ENCODE measurements at places on chromosomes 7 and 10.

- DNase-seq = no peak
Observed at GRCh38 chr7:135792866-135793265, 44.3 kb upstream of the FAM180A start.

- DNase-seq = no peak
Observed at GRCh38 chr10:5730766-5731165, 46.1 kb downstream of the TASOR2 start.

DNA sequence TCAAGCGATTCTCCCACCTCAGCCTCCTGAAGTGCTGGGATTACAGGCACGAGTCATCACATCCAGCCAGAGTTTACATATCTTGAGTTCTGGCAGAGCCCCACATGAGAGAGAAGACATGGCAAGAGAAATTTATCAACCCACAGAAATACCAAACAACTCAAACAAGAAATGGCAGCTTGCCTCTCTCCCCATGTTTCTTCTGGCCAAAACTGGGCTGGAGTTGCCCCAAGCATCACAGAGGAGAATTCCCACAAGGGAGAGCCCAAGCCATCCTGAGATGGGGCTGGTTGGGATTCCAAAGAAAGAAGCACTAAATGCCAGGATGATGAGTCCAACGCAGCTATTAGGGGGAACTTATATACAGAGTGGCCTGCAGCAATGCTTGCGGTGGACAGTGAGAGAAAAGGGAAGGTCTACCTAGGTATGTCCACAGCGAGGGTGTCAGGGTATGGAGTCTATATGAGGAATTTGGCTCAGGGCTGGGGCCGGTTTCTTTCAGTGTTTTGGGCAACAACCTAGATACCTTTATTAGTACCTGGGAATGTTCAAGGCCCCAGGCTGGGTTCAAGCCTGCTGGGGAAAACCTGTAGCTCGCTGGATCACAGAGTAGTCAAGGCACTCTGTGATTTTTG is 14.5 kb upstream of the PAX4 start:
- DNase-seq = no peak

- DNase-seq = no peak
Observed at GRCh38 chr7:17056491-17057142, 174.8 kb upstream of the AGR3 start.

- no peak for DNase-seq
Observed at GRCh38 chr7:19715499-19715898, 6.7 kb upstream of the POLR1F start.

- DNase-seq = peak; percentile 70
Observed at GRCh38 chr7:51034521-51035264, 252.0 kb upstream of the GRB10 start.

DNA sequence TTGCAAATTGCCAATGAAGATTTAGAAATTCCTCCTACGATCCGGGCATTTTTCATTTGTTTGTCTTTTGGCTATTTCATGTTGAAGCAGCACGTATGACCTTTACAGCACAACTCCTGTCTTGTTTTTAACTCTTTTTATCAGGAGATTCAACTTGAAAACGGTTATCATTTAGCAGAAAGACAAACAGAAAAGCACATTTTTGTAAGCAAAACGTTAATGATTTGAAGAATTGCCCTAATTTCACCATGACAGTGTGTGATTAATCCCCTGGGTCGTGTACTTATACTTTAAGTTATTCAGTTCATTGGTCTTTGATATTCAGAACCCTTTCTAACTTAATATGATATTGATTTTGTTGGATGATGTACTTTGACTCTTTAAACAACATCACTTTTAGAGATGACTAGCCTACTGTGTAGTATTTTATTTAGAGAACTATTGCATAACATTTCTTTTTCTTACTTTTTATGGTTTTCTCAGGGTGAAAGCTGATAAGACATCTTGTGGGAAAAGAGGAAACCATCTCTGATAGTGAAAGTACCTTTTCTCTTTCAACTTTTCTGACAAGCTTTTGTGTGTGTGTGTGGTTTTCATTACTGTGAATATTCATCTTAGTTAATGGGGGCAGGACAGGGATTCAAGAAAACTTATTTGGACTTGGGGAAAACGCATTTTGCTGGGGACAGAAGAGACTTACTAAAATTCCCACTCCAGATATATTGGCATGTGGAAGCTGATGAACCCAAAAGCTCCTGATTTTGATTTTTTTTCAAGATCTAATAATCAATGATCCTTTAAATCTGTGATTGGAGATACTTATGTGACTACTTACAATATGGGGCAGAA is 8.1 kb downstream of the HHEX start:
- DNase-seq = no peak

DNA sequence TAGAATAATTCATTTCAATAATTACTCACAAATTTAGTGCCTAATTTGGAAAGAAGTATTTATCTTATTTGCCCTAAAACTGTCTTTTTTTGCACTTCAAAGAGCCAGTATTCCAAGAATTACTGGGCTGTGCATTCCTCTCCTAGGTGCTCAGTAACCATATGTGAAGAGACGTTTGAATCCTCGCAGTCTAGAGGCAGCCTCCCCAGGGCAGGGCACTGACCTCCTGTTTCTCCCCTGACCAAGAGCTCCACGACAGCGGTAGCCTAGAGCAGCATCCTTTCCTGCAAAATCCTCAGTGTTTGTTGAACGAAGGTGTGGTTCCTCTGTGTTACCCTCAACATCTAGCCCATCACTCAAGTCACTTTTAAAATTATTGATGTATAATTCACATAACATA is 113.1 kb downstream of the EEPD1 start:
- no peak for DNase-seq

- no peak for DNase-seq
Observed at GRCh38 chr7:55237156-55237893, 127.8 kb upstream of the LANCL2 start.

- DNase-seq = no peak
Observed at GRCh38 chr10:32132357-32132946, 76.2 kb upstream of the KIF5B start.

GRCh38 chr7:35465791-35466336 is 212.0 kb upstream of the TBX20 start:
- no peak for DNase-seq

Measured in HS-5 (cell line).